ENCODE measurements at places on chromosomes 4 and X. TPM values are rescaled to one million over a fixed set of nuclear protein-coding genes. Genes with fewer than 3 reads are reported as not detected.

GRCh38 chrX:45068569-45068968 is 132.1 kb downstream of the DIPK2B start:
- no peak for DNase-seq

DNA sequence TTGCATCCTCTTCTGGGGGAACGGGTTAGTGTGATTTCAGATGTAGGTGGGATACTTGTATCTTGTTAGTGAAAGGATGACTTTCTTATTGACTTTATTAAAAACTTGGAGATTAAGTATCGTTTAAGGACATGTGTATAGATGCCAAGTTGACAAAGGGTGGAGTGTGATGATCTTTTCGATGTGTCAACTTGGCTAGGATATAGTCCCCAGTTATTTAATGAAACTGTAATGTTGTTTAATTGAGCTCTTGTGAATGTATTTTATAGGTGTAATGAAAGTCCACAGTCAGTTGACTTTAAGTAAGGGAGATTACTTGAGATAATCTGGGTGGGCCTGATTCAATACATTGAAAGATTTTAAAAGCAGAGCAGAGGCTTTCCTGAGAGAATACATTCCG is 127.0 kb downstream of the AASDH start:
- no peak for DNase-seq

DNA sequence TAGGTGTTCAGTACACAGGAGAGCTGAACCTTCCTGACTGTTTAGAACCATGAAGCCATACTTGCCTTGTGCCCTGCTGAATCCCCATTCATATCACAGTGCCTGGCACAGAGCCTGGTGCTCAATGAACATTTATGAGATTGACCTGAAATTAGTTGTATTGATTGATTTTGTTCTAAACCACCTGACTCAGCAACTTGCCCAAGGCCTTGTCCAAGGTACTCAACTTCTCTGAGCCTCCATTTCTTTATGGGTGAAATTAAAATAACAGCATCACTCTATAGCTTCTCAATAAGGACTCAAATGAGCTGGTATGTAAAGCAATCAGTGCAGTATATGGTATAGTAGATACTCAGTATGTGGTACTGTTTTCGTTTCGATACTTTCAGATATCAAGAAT is 208.1 kb downstream of the SLC39A8 start:
- no peak for DNase-seq

DNA sequence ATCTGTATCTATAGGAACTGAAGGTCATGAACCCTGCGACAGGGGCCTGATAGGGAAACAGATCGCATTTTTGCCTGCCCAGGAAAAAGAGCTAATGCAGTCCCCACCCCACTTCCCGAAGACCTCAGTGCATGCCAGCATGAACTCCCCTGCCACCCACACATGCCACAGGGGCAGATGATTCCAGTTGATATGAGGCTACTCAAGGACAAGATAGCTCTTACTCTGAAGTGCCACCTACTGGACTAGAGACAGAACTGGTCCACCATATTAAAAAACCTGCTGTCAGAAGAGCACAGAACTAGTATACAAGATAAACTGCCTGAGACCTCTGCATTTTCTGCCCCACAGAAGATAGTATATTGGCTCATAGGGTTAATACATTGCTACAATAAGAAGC is 68.0 kb downstream of the YIPF7 start:
- DNase-seq, result no peak

DNA sequence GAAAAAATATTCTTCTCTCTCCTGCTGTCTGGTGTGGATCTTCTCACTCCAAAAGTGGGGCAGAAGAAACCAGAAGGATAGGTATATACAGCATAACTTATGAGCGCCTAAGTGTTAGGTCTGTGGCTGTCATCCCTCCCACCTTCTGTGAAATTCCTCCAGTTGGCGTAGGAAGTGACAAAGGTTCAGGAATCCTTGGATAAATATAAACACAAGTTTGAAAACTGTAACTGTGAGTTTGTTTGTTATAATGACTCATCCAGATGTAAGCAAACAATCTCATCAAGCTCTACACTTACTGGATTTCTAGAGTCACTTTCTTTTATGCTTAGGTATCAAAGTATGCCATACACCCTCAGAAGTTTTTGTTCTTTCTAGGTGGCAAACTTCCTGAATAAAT is 405.2 kb downstream of the FAT4 start:
- DNase-seq, result no peak

DNA sequence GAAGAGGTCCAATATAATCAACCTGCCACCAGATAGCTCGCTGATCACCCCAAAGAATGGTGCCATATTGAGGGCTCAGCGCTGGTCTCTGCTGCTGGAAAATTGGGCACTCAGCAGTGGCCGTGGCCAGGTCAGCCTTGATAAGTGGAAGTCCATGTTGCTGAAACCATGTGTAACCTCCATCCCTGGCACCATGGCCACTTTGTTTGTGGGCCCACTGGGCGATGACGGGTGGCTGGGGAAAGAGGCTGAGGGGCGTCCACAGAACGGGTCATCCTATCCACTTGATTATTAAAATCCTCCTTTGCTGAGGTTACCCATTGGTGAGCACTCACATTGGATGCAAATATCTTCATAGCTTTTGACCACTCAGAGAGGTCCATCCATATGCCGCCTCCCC is 7.7 kb downstream of the F8A2 start:
- peak; percentile 62 for DNase-seq

GRCh38 chr4:64582492-64582891 is 173.2 kb upstream of the TECRL start:
- DNase-seq, result no peak

GRCh38 chr4:3263053-3263875 is 14.3 kb downstream of the MSANTD1 start:
- DNase-seq, result peak; percentile 47

- no peak for DNase-seq
These were observed 424.3 kb downstream of the GRXCR1 start for GRCh38 chr4:43316813-43317212.

GRCh38 chr4:87977521-87978278 is 2.2 kb downstream of the SPP1 start:
- DNase-seq, result no peak

GRCh38 chrX:110132450-110133114 is 129.7 kb downstream of the TMEM164 start:
- DNase-seq, result no peak

DNA sequence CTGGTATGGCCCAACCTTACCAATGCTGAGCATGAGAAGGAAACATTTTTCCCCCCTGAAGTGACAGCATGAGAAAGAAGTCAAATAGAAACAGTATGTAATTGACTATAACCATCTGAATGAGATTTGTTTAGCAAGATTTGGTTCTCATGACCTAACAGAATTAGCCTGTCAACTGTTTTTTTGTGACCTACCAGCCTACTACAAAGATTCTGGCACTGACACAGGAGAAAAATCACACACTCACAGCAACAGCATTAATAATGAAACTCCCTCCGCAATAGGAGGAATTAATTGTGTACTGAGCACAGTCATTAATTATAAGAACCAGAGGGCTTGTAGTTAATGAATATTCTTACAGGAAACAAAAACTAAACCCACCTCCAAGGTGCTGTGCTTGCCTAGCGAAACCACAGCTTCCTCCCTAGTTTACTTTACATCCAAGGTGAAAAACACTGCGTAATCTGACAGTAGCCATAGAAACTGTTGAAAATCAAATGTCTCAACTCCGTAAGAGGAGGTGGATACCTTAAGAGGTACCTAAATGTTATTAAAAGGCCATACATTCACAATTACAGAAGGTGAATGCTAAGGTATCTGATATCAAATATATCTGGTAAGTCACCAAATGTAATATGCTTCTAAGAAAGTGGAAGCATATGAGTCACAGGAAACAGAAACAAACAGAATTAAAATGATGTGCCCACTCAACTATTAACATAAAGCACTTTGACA is 34.9 kb downstream of the MMRN1 start:
- DNase-seq, result no peak

The SPON2 gene
- total RNA-seq, result 63.3 TPM

The BMX gene
- total RNA-seq, result 4.4 TPM

The UCHL1 gene
- total RNA-seq, result 22.1 TPM

The TRO gene
- total RNA-seq, result 7.7 TPM

All from posterior vena cava (tissue), 2 donors.